Keratinocyte (primary cell): ENCODE measurements at places on chromosomes 7 and 10.

DNA sequence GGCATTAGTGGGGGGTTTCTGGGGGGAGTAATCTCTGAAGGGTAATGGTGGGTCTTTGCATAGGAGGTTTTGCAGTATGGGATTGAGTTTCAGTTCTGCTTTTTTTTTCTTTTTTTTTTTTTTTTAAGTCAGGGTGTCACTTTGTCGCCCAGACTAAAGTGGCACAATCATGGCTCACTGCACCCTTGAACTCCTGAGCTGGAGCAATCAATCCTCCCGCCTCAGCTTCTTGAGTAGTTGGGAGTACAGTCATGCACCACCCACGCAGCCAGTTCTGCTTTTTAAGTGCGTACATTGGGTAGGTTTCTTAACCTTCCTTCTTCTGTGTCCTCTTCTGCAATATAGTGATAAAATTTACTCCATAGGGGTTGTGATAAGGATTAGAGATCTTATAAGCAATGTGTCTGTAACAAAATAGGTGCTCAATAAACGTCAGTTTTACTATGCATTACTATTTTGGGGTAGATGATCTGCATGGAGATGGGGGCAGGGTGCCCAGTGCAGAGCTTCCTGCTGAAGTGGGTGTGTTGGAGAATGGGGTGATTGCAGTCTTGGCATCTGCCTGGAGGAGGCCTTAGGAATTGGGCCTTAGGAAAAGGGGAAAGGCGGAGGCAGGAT lies 9.6 kb downstream of the KAZALD1 start:
- no peak overlapping the region for H3K27ac ChIP-seq
- DNase-seq, result no peak
- H3K4me1 ChIP-seq, result peaks cover 4% of the 10 kb centered on the region
- H3K27me3 ChIP-seq, result peaks cover 35% of the 10 kb centered on the region
- H3K4me3 ChIP-seq, result no peak overlapping the region

DNA sequence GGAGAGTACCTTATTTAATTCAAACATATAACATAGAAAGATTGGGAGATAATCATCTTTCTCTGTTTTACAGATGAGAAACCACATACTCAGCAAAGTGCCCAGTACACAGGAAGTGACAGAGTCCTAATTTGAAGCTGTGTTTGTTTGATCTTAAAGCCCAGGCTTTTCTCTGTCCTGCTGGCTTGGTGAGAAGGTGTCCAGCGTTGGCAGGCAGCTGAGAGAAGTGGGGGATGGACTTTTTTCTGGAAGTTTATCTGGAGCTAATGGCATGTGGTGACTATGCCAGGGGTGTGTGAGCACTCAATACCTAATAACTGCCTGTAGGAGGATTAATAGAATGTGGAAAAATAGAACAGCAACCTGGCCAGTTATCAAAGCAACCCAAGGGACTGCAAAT lies 60.8 kb downstream of the NPSR1 start:
- no peak overlapping the region for H3K4me3 ChIP-seq
- no peaks in the 10 kb centered on the region for H3K27me3 ChIP-seq
- no peaks in the 10 kb centered on the region for H3K4me1 ChIP-seq
- no peak overlapping the region for H3K27ac ChIP-seq
- H3K36me3 ChIP-seq, result no peaks in the 10 kb centered on the region

DNA sequence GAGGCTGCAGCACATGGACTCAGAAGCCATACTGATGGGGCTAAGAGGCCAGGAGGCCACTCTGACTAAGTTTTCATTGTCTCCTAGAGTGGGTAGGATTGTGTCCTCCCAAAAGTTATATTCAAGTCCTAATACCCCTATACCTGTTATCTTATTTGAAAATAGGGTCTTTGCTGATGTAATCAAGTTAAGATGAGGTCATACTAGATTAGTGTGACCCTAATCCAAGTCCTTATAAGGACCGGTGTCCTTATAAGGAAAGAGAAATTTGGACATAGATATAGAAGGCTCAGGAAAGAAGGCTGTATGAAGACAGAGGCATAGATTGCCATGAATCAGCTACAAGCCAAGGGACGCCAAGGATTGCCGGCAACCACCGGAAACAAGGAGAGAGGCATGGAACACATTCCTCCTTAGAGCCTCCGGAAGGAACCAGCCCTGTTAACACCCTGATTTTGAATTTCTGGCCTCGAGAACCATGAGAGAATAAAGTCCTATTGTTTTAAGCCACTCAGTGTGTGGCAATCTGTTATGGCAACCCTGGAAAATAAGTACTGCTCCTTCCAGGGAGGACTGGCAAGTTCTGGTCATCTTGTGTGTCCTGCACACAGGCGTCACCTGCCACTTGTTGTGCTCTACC lies 157.0 kb downstream of the EMX2 start:
- H3K27me3 ChIP-seq, result no peaks in the 10 kb centered on the region
- H3K4me3 ChIP-seq, result no peak overlapping the region
- DNase-seq, result no peak
- H3K36me3 ChIP-seq, result no peaks in the 10 kb centered on the region

- H3K36me3 ChIP-seq, result no peaks in the 10 kb centered on the region
- no peak overlapping the region for H3K27ac ChIP-seq
These were observed 675.4 kb upstream of the AUTS2 start for GRCh38 chr7:68922850-68923249.

GRCh38 chr7:26250239-26250638 lies 41.4 kb upstream of the SNX10 start:
- no peaks in the 10 kb centered on the region for H3K27me3 ChIP-seq
- no peak for DNase-seq
- no peak overlapping the region for H3K4me3 ChIP-seq
- H3K36me3 ChIP-seq, result no peaks in the 10 kb centered on the region
- no peak overlapping the region for H3K27ac ChIP-seq
- no peaks in the 10 kb centered on the region for H3K4me1 ChIP-seq

GRCh38 chr7:41940760-41941343 lies 238.0 kb upstream of the INHBA start:
- no peak overlapping the region for H3K27ac ChIP-seq
- peaks cover 6% of the 10 kb centered on the region for H3K4me1 ChIP-seq
- H3K27me3 ChIP-seq, result peaks cover 8% of the 10 kb centered on the region
- H3K4me3 ChIP-seq, result no peak overlapping the region
- H3K36me3 ChIP-seq, result no peaks in the 10 kb centered on the region

DNA sequence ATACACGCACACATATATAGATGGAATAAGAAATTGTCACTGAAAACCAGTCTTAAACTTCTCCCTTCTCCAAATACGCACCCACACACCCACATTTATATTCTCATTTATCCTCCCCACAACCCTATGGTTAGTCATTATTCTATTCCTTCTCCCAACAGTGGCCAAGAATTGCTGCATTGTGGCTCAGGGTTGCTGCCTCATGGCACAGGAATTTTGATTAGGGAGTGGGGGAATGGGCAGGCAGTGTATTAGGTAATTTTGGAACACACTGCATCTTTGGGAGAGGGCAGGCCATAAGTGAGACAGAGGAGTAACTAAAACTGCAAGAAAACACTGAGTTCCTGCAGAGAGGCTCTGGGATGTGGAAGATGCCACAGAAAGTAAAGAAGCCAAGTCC lies 35.7 kb downstream of the NAPEPLD start:
- H3K4me3 ChIP-seq, result no peak overlapping the region
- H3K36me3 ChIP-seq, result no peaks in the 10 kb centered on the region
- peak overlapping the region; percentile 40 for H3K27ac ChIP-seq
- peaks cover 5% of the 10 kb centered on the region for H3K4me1 ChIP-seq

DNA sequence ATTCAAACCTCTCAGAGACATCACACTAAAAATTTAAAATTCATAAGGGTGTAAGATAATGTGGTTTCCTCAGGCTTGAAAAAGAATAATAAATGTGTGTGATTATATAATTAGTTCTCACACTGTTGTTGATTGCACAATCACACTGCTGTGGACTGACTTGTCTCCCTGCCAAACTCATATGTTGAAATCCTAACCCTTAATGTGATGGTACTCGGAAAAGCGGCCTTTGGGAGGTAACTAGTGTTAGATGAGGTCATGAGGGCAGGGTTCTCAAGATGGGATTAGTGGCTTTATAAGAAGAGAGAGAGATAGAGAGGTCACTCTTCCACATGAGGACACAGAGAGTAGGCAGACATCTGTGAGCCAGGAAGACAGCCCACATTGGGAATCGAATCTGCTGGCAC lies 128.5 kb upstream of the COL1A2 start:
- no peak overlapping the region for H3K4me3 ChIP-seq
- H3K27me3 ChIP-seq, result no peaks in the 10 kb centered on the region
- no peaks in the 10 kb centered on the region for H3K4me1 ChIP-seq
- no peak for DNase-seq

DNA sequence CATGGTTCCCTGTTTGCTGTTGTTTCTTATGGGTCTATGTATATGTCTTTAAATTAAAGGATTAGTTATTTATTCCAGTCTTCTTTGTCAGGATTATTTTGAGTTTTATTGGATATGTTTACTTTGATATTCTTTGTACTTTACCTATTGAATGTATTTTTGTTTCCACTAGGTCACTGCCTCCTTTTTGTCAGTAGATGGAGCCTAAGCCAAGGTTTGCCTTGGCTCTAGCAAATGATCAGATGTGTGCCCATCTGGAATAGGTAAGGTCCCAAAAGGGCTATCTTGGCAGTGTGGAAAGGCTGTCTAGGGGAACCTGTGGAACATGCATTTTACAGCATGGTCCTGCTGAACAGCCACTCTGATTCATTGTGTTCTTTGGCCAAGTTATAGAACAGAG lies 337.3 kb upstream of the GHITM start:
- no peaks in the 10 kb centered on the region for H3K27me3 ChIP-seq
- no peak overlapping the region for H3K4me3 ChIP-seq
- H3K27ac ChIP-seq, result no peak overlapping the region
- H3K36me3 ChIP-seq, result no peaks in the 10 kb centered on the region

DNA sequence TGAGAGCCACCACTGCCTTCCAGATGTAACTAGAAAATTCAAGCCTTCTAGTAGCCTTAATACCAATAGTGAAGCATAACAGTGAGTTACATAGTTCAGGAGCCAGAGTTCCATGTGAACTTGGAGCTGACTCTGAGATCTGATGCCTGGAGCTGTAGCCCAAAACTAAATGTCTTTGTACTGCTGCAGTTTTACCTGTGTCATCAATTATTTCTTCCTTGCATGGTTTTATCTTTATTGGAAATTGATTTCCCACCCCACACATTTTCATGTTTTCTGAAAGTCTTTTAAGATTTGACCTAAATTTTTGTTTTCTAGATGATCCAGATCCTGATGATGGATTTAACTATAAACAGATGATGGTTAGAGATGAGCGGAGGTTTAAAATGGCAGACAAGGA lies 17.0 kb downstream of the OPN1SW start:
- peaks cover 39% of the 10 kb centered on the region for H3K36me3 ChIP-seq
- no peak overlapping the region for H3K27ac ChIP-seq
- no peaks in the 10 kb centered on the region for H3K27me3 ChIP-seq
- no peak overlapping the region for H3K4me3 ChIP-seq
- no peak for DNase-seq

DNA sequence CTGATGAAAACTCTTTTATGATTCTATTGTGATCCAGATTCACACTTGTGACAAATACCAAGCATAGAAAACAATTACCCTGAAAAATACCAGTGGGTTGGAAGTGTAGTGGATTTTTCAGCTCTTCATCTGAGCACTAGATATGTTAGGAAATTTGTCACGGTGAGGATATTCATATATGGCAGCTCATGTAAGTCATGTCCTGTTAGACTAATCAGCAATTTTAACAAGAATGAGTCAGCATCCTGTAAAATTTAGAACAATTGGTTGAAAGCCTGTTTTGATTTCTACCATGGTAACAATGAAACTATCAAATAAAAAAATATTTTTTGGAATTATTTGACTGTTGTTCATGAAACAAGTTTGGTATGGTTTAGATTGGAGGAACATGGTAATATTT lies 334.3 kb downstream of the CACNA2D1 start:
- H3K4me1 ChIP-seq, result peaks cover 8% of the 10 kb centered on the region
- H3K27me3 ChIP-seq, result no peaks in the 10 kb centered on the region
- no peaks in the 10 kb centered on the region for H3K36me3 ChIP-seq
- no peak overlapping the region for H3K4me3 ChIP-seq

GRCh38 chr10:70905071-70906021 lies 17.0 kb upstream of the PCBD1 start:
- no peak overlapping the region for H3K27ac ChIP-seq
- no peaks in the 10 kb centered on the region for H3K36me3 ChIP-seq
- H3K4me1 ChIP-seq, result no peaks in the 10 kb centered on the region
- no peak for DNase-seq
- H3K27me3 ChIP-seq, result peaks cover 4% of the 10 kb centered on the region

DNA sequence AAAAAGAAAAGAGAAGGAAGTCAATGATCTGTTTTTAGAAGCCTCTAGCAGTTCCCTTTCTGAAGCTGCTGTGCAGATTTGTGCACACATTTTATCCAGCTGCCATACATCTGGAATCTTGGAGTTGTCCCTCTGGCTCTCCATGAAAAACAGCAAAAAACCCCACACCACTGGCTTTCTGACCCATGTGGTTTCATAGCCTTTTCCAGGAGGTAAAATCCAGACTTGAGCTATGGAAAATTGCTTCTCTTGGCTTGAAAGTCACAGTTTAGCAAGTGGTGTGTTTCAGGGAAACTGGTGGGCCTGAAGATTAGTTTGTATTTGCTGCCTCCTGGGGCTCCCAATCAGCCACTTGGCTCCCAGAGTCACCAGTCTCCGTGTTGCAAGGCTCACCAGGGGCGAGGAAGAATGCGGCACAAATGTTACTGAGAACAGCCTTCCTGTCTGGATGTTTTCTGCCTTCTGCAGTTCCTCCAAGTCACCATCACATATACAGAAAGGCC lies 50.1 kb upstream of the ADRB1 start:
- H3K4me1 ChIP-seq, result no peaks in the 10 kb centered on the region
- H3K4me3 ChIP-seq, result no peak overlapping the region
- peaks cover 3% of the 10 kb centered on the region for H3K27me3 ChIP-seq
- no peak overlapping the region for H3K27ac ChIP-seq
- DNase-seq, result no peak

- no peak overlapping the region for H3K27ac ChIP-seq
- no peaks in the 10 kb centered on the region for H3K36me3 ChIP-seq
- no peak overlapping the region for H3K4me3 ChIP-seq
- no peaks in the 10 kb centered on the region for H3K4me1 ChIP-seq
These were observed 62.9 kb upstream of the FAM180A start for GRCh38 chr7:135811506-135811905.

GRCh38 chr7:33472348-33473025 lies 343.1 kb downstream of the BBS9 start:
- H3K27me3 ChIP-seq, result no peaks in the 10 kb centered on the region
- H3K4me1 ChIP-seq, result no peaks in the 10 kb centered on the region
- no peak overlapping the region for H3K27ac ChIP-seq
- no peaks in the 10 kb centered on the region for H3K36me3 ChIP-seq
- no peak for DNase-seq

- DNase-seq, result no peak
- no peaks in the 10 kb centered on the region for H3K27me3 ChIP-seq
- no peak overlapping the region for H3K27ac ChIP-seq
- no peaks in the 10 kb centered on the region for H3K4me1 ChIP-seq
- no peak overlapping the region for H3K4me3 ChIP-seq
These were observed 44.5 kb downstream of the KIF20B start for GRCh38 chr10:89745903-89746302.

- peak overlapping the region; percentile 52 for H3K27ac ChIP-seq
- peak overlapping the region; percentile 71 for H3K4me3 ChIP-seq
These were observed 514 bp downstream of the RNF216 start for GRCh38 chr7:5780801-5781496.
